MCF 10A (cell line): ENCODE measurements at places on chromosomes 3 and 15.

GRCh38 chr15:24676431-24676830, 856 bp downstream of the NPAP1 start:
- DNase-seq: no peak

DNA sequence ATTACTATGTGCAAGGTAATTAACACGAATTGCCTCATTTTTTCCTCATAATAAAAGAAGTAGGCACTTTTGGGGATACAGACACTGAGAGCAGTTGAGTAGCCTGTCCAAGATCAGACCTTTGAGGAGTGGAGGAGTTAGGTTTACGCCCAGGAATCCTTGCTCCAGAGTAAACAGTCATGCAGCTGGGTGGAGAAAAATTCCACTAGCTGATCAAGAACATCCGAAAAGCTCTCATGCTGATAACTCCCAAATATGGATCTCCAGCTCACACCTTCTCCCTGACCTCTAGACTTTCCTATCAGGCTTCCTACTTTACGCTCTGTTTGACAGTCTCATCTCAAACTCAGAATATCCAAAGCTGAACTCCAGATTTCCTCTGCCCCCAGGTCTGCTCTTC, 53.3 kb downstream of the ST6GAL1 start:
- DNase-seq: no peak

GRCh38 chr3:27074914-27075313, 294.3 kb downstream of the NEK10 start:
- DNase-seq: no peak

- DNase-seq: no peak
These were observed 31.6 kb upstream of the ACP3 start for GRCh38 chr3:132285620-132285945.

- no peak for DNase-seq
These were observed 283.0 kb downstream of the CHST2 start for GRCh38 chr3:143402602-143403001.

- DNase-seq: no peak
These were observed 44.2 kb upstream of the CSPG5 start for GRCh38 chr3:47622671-47623461.

- DNase-seq: no peak
These were observed 9.9 kb downstream of the ITPR1 start for GRCh38 chr3:4503050-4503449.

DNA sequence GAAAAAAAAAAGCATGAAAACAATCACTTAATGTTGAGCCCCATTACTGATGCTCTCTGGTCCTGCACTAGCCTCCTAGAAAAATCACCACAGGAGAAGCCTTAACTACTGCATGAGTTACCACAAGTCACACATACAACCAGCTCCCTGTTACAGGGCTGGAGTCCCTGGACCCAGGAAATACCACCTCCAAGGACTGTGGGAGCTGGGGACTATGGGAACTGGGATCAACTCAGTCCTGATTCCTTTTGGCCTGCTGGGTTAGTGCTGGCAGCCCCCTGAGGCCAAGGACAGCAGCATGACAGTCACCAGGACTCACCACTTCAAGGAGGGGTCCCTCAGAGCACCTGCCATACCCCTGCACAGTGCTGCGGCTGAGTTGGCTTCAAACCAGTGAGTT, 559 bp downstream of the NR1I2 start:
- no peak for DNase-seq

- peak; percentile 54 for DNase-seq
These were observed 7.4 kb upstream of the LRRFIP2 start for GRCh38 chr3:37181756-37182155.

DNA sequence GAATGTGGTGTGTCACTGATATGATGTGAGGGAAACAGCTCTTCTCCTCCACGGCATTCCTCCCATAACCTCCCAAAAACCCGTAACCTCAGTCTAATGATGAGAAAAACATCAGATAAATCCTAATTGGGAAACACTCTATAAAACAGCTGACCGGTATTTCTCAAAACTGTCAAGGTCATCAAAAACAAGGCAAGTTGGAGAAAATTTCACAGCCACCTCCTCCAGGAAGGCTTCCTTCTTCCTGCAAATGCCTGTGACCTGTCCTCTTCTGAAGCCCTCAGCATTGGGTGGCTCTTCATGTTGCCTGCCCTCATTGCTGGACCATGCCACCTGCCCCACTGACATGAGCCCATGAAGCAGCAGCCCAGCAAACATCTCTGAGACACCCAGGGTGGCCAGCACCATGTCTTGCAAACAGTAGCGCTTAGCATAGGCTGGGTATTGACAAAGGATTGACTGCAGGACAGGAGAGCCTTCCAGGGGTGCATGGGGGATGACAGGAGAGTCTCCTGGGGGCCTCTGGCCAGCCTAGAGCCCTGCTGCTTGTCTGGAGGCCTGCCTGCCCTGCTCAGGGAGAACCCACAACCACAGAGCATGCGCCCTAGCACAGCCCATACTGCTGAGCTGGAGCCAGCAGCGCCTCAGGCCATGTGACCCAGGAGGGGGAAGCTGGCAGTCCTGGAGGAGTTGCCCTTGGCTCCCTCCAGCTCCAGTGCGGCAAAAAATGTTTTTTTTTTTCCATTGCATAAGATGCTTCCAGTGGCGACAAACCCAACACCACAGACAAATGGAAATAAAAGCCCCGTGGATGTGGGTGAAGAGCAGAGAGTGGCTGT, 49.7 kb downstream of the XXYLT1 start:
- DNase-seq: no peak

- no peak for DNase-seq
These were observed 32.5 kb upstream of the GOLGA8A start for GRCh38 chr15:34470091-34470490.

DNA sequence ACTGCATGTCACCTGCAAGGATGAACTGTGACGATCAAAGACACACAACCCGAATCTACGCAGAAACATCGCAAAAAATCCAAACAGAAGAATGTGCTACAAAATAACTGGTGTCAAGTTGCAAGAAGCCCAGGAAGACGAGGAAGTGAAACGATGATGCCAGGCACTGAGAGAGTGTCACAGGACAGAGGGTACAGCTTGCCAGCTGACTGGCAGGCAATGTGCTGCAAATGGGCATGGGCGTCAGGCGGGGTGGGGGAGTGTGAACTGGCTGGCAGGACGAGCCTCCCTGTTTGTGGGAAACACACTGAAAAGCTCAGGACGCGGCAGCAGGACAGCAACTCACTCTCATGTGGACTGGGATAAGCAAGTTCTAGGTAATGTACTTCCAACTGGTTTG, 28.9 kb upstream of the OCA2 start:
- no peak for DNase-seq
